ENCODE measurements at places on chromosomes 1 and 21. TPM values are rescaled to one million over a fixed set of nuclear protein-coding genes. Genes with fewer than 3 reads are reported as not detected.

GRCh38 chr1:55876276-55877060 lies 661.3 kb upstream of the USP24 start:
- peak; percentile 50 for DNase-seq

- DNase-seq = no peak
Observed at GRCh38 chr1:88175631-88176226, 508.3 kb upstream of the PKN2 start.

GRCh38 chr1:27366411-27367159 lies at the start of gene MAP3K6:
TSS of gene MAP3K6 (minus strand) at chr1:27366961. CDS start at chr1:27366597, 364 bp downstream.
- DNase-seq = peak; percentile 95

- DNase-seq = no peak
Observed at GRCh38 chr21:31367801-31368200, 23.7 kb upstream of the TIAM1 start.

DNA sequence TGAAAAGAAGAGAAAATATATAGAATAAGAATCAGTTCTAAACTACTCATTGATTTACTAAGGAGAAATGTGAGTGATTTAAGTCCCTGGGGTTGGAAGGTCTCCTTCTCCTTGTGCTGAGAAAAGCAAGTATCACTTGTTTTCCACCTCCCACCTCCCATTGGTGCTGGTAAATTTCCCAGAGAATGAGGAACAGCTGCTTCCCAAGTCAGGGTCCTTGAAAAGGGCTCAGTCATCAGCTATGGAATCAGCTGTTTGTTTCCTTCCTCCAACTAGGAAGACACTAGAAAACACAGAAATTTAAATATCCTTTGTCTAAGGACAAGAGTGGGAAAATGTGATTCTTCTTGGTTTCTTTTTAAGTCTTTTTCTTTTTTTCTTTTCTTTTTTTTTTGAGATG lies 131.3 kb upstream of the C1orf21 start:
- no peak for DNase-seq

- no peak for DNase-seq
Observed at GRCh38 chr1:7224081-7224534, 438.9 kb downstream of the CAMTA1 start.

- DNase-seq = no peak
Observed at GRCh38 chr1:176656257-176656995, 193.5 kb downstream of the PAPPA2 start.

GRCh38 chr21:15872236-15872635 lies 142.5 kb downstream of the USP25 start:
- no peak for DNase-seq

- no peak for DNase-seq
Observed at GRCh38 chr1:233759665-233760064, 144.8 kb upstream of the SLC35F3 start.

DNA sequence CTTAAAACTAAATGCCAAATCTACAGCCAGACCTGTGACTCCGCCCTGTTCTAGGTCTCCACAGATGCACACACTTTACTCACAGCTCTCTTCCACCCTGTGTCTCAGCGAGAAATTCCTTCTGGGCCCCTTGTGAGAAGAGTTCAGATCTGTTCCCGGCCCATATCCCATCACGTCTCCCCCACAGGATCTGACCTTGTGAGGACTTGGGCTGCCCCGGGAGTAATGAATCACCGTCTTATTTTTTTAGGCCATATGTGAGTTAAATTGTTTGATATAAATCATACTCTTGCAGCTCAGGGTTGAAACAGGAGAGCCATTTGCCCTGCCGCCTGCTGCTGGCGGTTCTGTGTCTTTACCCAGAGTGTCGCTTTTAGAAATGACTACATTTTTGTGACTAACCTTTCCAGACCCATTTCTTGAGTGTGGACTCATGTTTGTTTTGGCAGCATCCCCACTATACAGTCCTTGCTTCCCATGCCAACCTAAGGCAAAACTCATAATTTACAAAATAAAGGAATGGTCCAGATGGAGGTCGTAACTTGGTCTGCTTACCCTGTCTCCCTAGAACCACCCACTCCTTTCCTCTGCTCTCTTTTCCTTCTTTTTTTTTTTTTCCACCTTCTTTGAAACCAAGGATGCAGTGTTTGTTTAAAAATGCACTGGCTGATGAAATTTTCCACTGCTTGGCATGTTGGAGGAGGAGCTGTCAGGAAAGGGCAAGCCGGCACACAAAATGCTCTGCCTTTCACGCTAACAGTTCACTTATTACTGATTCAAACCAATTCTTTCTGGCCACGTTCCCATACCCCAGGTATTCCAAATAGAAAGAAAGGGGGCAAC lies 98.0 kb upstream of the C1orf105 start:
- peak; percentile 45 for DNase-seq

PARS2 gene
- total RNA-seq = 2.9 TPM

CTPS1 gene
- total RNA-seq = 11.5 TPM

TDRD5 gene
- not detected for total RNA-seq

CA14 gene
- 22.6 TPM for total RNA-seq

SMCP gene
- total RNA-seq = not detected

YBX1 gene
- 839 TPM for total RNA-seq

NPPA gene
- 59,291 TPM for total RNA-seq
